ENCODE measurements at places on chromosomes 12 and 14. TPM values are rescaled to one million over a fixed set of nuclear protein-coding genes. Genes with fewer than 3 reads are reported as not detected.

Gene SPTB
- total RNA-seq: 0.40 TPM

Gene CIDEB
- 14.5 TPM for total RNA-seq

Gene LMO3
- not detected for total RNA-seq

Gene STAC3
- 1.9 TPM for total RNA-seq

Gene RDH11
- total RNA-seq: 34.4 TPM

Gene RTRAF
- total RNA-seq: 135 TPM
